ENCODE measurements at places on chromosomes 6 and 20. TPM values are rescaled to one million over a fixed set of nuclear protein-coding genes. Genes with fewer than 3 reads are reported as not detected.

KCNK17 gene
- not detected for total RNA-seq

ACTL10 gene
- 6.0 TPM for total RNA-seq

ZSCAN31 gene
- 0.97 TPM for total RNA-seq

IL17A gene
- total RNA-seq, result not detected

LY6G6F gene
- total RNA-seq, result not detected

DNAH8 gene
- total RNA-seq, result 0.09 TPM

GNRH2 gene
- 1.2 TPM for total RNA-seq

DSP gene
- total RNA-seq, result not detected

WFDC8 gene
- total RNA-seq, result not detected

NKX2-4 gene
- total RNA-seq, result not detected

CASS4 gene
- 10.8 TPM for total RNA-seq

CTAGE9 gene
- total RNA-seq, result not detected

FNDC11 gene
- 0.38 TPM for total RNA-seq

C2 gene
- total RNA-seq, result 3.2 TPM

MAP3K4 gene
- 78.0 TPM for total RNA-seq

SLC22A7 gene
- not detected for total RNA-seq

NELFCD gene
- total RNA-seq, result 77.6 TPM

TRIM31 gene
- not detected for total RNA-seq

FKBP1C gene
- total RNA-seq, result not detected

KAT14 gene
- 22.4 TPM for total RNA-seq

TFEB gene
- total RNA-seq, result 15.7 TPM

NXT1 gene
- 21.5 TPM for total RNA-seq

C6orf52 gene
- 1.2 TPM for total RNA-seq

GTF2H4 gene
- total RNA-seq, result 39.7 TPM

RIPOR3 gene
- total RNA-seq, result not detected

ARMC12 gene
- total RNA-seq, result 1.3 TPM

EFCAB8 gene
- 1.8 TPM for total RNA-seq

OARD1 gene
- 51.7 TPM for total RNA-seq

IP6K3 gene
- not detected for total RNA-seq

ZC3H12D gene
- total RNA-seq, result 91.5 TPM

LY6G5B gene
- total RNA-seq, result 39.8 TPM

TGM3 gene
- not detected for total RNA-seq

NR2E1 gene
- not detected for total RNA-seq

OOEP gene
- not detected for total RNA-seq

BEND6 gene
- not detected for total RNA-seq

MGME1 gene
- total RNA-seq, result 16.5 TPM

ABHD12 gene
- total RNA-seq, result 30.1 TPM

FLRT3 gene
- total RNA-seq, result not detected

TPD52L2 gene
- 44.9 TPM for total RNA-seq

DYNLRB1 gene
- 81.0 TPM for total RNA-seq

HEY2 gene
- total RNA-seq, result not detected

TTBK1 gene
- total RNA-seq, result 0.06 TPM

APCDD1L gene
- not detected for total RNA-seq

CPXM1 gene
- total RNA-seq, result not detected

MUC22 gene
- not detected for total RNA-seq

MYLK2 gene
- total RNA-seq, result not detected

CRIP3 gene
- total RNA-seq, result 3.0 TPM

SASH1 gene
- 0.26 TPM for total RNA-seq

KCNB1 gene
- not detected for total RNA-seq

MRAP2 gene
- total RNA-seq, result not detected

OR2H1 gene
- not detected for total RNA-seq

TDRD6 gene
- total RNA-seq, result 0.25 TPM

BPIFA1 gene
- total RNA-seq, result not detected

TMC2 gene
- not detected for total RNA-seq

PTCRA gene
- not detected for total RNA-seq
